ENCODE measurements at places on chromosomes 3 and 15.

GRCh38 chr3:168933614-168934013, 729.9 kb downstream of the MECOM start:
- no peak for DNase-seq

- no peak for DNase-seq
Observed at GRCh38 chr3:128581566-128581965, 69.1 kb downstream of the RPN1 start.

- peak; percentile 52 for DNase-seq
Observed at GRCh38 chr15:73972984-73973682, 19.0 kb downstream of the STOML1 start.

DNA sequence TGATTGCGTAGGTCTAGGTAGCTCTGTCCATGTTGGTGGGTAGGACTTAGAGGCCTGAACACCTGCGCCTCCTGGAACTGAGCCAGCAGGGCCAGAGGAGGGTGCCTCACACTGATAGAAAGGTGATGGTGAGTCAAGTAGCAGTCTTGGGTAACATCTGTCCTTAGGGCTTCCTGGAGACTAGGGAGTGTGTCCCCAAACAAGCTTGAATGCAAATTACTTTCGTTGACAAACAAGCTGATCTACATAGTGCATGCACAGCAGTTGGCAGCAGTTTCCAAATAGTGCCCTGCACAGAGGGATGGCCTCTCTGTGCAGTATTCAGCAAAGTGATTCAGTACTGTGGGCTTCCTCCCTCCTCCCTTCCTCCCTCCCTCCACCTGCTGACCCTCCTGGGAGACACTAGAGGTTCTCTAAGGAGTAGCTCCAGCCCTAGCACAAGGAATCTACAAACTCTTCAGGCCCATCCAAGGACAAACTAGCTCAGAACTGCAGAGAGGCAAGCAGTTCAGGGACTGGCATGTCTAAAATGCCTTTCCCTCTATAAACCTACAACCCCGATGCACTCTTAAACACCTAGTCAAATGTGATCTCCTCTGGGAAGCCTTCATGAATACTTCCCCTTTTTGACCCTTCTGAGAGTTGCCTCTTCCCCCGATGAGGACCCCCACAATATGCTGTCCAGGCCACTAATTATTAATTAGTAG, 61.0 kb downstream of the TLE3 start:
- peak; percentile 33 for DNase-seq

DNA sequence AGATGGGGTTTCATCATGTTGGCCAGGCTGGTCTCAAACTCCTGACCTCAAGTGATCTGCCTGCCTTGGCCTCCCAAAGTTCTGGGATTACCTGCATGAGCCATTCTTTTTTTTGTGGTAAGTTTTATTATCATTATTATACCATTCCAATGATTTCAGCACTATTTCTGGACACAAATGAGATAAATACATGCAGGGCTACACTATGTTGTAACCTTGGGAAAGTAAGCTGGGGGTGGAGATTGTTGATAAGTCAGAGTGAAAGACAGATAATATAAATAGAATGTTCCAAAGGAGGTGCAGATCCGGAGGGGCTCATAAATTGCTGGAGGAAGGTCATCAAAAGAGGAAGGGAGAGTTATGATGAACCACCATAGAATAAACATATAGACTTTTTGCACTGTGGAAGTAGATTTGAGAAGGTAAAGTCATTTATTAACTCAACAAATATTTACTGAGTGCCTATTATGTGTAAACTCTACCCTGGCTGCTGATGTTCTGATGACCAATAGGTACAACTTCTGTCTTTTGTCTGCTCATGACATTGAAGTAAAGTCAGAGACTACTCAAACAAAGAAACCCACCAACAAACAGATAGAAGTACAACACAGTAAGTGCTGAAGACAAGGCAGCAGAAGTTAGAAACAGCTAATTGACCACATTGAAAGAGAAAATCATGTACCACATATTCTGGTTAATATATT, 478.9 kb upstream of the GOLIM4 start:
- no peak for DNase-seq

DNA sequence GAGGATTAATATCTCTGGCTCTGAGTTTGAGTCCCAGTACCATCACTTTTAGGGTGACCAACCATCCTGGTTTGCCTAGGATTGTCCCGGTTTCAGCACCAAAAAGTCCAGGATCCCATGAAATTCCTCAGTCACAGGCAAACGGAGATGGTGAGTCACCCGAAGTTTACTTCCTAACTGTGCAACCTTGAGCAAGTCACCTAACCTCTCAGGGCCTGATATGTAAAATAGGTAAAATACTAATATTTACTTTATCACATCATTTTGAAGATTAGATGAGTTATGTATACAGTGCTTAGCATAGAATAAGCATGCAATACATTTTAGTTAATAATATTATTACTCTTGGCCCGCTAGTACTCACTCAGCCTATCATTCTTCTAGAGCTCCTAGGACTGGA, 91.1 kb upstream of the KCNMB2 start:
- no peak for DNase-seq

GRCh38 chr3:48561045-48561736, 2.4 kb downstream of the UCN2 start:
- DNase-seq: no peak

GRCh38 chr3:44414517-44415090, 62.9 kb downstream of the ZNF445 start:
- DNase-seq: no peak

DNA sequence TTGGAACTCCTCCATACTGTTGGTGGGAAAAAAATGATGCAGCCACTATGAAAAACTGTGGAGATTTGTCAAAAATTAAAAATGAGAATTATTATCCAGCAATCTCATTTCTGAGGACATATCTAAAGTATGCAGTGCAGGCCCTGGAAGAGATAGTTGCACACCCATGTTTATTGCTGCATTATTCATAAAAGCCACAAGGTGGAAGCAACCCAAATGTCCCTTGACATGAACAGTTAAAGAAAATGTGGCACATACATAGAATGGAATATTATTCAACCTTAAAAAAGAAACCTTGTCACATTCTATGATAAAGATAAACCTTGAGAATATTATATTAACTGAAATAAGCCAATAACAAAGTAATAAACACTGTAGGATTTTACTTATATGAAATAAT, 80.9 kb upstream of the ARHGEF26 start:
- DNase-seq: no peak

GRCh38 chr15:73699249-73700040, 15.3 kb downstream of the CD276 start:
- DNase-seq: no peak
